ENCODE measurements at places on chromosomes 7 and 10. TPM values are rescaled to one million over a fixed set of nuclear protein-coding genes. Genes with fewer than 3 reads are reported as not detected.

ARHGEF5 gene
- 51.2 TPM for total RNA-seq

- peaks cover 32% of the 10 kb centered on the region for H3K4me1 ChIP-seq
- no peak overlapping the region for H3K27ac ChIP-seq
- peaks cover 27% of the 10 kb centered on the region for H3K36me3 ChIP-seq
Measured at GRCh38 chr10:567869-568268, 121.6 kb downstream of the DIP2C start.

DNA sequence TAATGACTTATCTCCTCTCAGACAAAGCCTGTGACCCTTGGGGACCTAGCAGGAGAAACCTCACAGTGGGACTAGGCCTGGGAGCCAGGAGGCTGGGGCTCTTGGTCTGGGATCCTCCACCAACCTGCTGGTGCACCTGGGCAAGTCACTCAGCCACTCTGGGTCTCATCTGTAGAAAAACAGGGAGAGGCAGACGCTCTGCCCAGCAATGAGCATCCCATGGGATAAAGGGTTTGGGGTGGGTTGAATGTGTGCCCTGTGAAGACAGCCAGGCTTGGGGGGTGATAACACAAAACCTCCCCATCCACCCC is 81.6 kb downstream of the ZMIZ1 start:
- peak overlapping the region; percentile 62 for H3K27ac ChIP-seq
- no peaks in the 10 kb centered on the region for H3K36me3 ChIP-seq
- no peak for DNase-seq
- H3K4me3 ChIP-seq, result no peak overlapping the region

- no peaks in the 10 kb centered on the region for H3K27me3 ChIP-seq
- no peak overlapping the region for H3K27ac ChIP-seq
- no peak for DNase-seq
Measured at GRCh38 chr7:115252461-115252860, 330.6 kb downstream of the MDFIC start.

IGFBP1 gene
- total RNA-seq, result 3.1 TPM

AGR3 gene
- total RNA-seq, result 5.2 TPM

LIPF gene
- total RNA-seq, result 19.6 TPM

OR2A5 gene
- not detected for total RNA-seq

CLCN1 gene
- total RNA-seq, result 0.12 TPM

PAPSS2 gene
- total RNA-seq, result 23.8 TPM

CFAP69 gene
- total RNA-seq, result 4.4 TPM

DNA sequence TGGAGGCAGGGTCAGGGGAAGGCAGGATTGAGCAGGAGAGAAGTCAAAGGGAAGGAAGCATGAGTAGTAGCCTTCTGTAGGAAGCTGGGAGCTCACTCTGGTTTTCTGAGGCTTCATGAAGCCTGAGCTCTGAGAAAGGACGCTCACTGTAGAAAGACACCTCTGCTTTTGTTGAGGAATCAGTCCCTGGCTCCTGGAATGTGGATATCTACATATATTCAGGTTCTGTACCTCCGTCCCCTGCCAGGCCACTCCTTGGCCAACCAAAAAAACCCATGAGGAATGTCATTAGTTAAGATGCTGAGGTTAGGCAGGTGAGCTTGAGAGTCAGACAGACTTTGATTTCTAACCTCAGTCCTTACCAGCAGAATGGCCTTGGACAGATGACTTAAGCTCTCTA is 283.5 kb upstream of the HABP2 start:
- H3K27ac ChIP-seq, result no peak overlapping the region
- no peak for DNase-seq
- H3K27me3 ChIP-seq, result peaks cover under 1% of the 10 kb centered on the region

- H3K4me3 ChIP-seq, result no peak overlapping the region
- H3K27ac ChIP-seq, result no peak overlapping the region
Measured at GRCh38 chr7:150335774-150336112, 5.7 kb downstream of the RARRES2 start.

DNA sequence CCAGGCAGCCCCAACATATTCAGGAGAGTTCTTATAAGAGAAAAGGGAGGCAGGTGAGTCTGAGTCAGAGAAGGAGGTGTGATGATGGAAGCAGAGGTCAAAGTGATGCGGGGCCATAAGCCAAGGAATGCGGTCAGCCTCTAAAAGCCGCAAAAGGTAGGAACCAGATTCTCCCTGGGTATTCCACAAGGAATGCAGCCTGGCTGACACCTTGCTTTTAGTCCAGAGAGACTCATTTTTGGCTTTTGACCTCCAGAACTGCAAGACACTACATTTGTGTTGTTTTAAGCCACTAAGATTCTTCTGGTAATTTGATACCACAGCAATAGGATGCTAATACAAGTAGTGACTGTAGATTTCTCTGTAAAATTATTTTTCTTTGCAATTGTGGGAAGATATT is 151.5 kb upstream of the EEPD1 start:
- no peaks in the 10 kb centered on the region for H3K4me1 ChIP-seq
- DNase-seq, result no peak
- H3K27ac ChIP-seq, result no peak overlapping the region
- H3K4me3 ChIP-seq, result no peak overlapping the region
- no peaks in the 10 kb centered on the region for H3K27me3 ChIP-seq
- no peaks in the 10 kb centered on the region for H3K36me3 ChIP-seq

- peaks cover 23% of the 10 kb centered on the region for H3K36me3 ChIP-seq
- peak overlapping the region; percentile 96 for H3K4me3 ChIP-seq
- no peak for DNase-seq
- H3K27me3 ChIP-seq, result no peaks in the 10 kb centered on the region
Measured at GRCh38 chr7:100102950-100103840, 1.8 kb downstream of the AP4M1 start.

SUV39H2 gene
- 39.7 TPM for total RNA-seq

- no peak for DNase-seq
- no peaks in the 10 kb centered on the region for H3K36me3 ChIP-seq
- peaks cover 23% of the 10 kb centered on the region for H3K27me3 ChIP-seq
- no peak overlapping the region for H3K27ac ChIP-seq
Measured at GRCh38 chr10:114031073-114031972, 12.3 kb upstream of the ADRB1 start.

HOXA1 gene
- total RNA-seq, result 9.5 TPM

C10orf67 gene
- 0.17 TPM for total RNA-seq

- peaks cover 7% of the 10 kb centered on the region for H3K4me1 ChIP-seq
- H3K36me3 ChIP-seq, result no peaks in the 10 kb centered on the region
- H3K27ac ChIP-seq, result no peak overlapping the region
- no peak for DNase-seq
- H3K4me3 ChIP-seq, result no peak overlapping the region
Measured at GRCh38 chr10:17290226-17290625, 62.2 kb downstream of the VIM start.

PLPP4 gene
- total RNA-seq, result 1.3 TPM

- no peak for DNase-seq
- no peak overlapping the region for H3K4me3 ChIP-seq
- no peaks in the 10 kb centered on the region for H3K27me3 ChIP-seq
- no peaks in the 10 kb centered on the region for H3K36me3 ChIP-seq
Measured at GRCh38 chr10:3512263-3512662, 272.7 kb downstream of the KLF6 start.

RALA gene
- total RNA-seq, result 44.1 TPM

GRCh38 chr7:100655908-100656674 is at the start of gene ACTL6B:
TSS of gene ACTL6B (minus strand) at chr7:100656448. CDS start at chr7:100656354, 94 bp downstream.
- H3K27ac ChIP-seq, result no peak within 1 kb of the TSS
- DNase-seq, result peak; percentile 82
- H3K4me3 ChIP-seq, result no peak within 1 kb of the TSS
- H3K27me3 ChIP-seq, result peaks cover 42% of the 10 kb centered on the region
- H3K36me3 ChIP-seq, result no peaks in the 10 kb centered on the region

DNA sequence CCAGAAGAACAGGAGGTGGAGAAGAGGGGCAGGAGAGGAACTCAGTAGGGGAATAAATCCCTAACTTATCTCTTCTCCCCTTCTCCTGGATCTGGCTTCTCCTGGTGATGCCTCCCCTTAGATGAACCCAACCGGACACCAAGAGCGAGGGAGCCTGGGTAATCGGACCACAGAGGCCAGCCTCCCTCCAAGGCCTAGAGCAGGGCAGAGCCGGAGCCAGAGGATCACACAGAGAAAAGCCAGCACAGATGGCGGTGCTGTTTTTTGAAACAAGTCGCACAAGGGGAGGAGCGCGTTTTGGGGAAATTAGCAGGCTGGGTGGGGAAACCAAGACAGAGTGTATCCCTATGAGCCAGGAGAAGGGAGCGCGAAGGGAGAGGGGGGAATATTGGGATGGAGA is 4.9 kb upstream of the SRRM3 start:
- H3K27ac ChIP-seq, result no peak overlapping the region
- H3K4me3 ChIP-seq, result no peak overlapping the region
- H3K27me3 ChIP-seq, result peaks cover 15% of the 10 kb centered on the region

- H3K4me3 ChIP-seq, result peak overlapping the region; percentile 42
- peaks cover 32% of the 10 kb centered on the region for H3K4me1 ChIP-seq
- H3K27me3 ChIP-seq, result peaks cover 4% of the 10 kb centered on the region
- no peaks in the 10 kb centered on the region for H3K36me3 ChIP-seq
- DNase-seq, result no peak
Measured at GRCh38 chr7:68203251-68203650, 1206.6 kb downstream of the TYW1 start.

SPDYE8 gene
- not detected for total RNA-seq

DNA sequence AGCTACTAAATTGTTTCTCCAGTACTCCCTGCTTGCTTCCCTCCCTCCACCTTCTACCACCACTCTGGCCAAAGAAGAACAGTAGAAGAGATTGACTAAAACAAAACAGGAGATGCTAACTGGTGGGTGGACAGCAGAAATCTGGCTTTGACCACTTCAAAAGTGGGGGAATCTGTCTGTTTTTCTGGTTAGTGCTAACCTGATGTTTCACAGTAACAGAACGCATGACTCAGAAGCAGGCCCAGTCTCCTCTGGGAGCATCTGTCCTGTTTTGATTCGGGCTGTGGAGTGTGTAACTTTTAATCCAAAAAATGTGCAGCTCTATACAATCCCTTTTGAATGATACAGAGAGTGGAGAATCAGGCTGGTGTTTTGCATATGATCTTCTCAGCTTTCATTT is 32.7 kb upstream of the ZNF438 start:
- H3K27ac ChIP-seq, result no peak overlapping the region
- H3K36me3 ChIP-seq, result no peaks in the 10 kb centered on the region
- H3K4me1 ChIP-seq, result peaks cover 20% of the 10 kb centered on the region
- H3K4me3 ChIP-seq, result no peak overlapping the region
- peaks cover 3% of the 10 kb centered on the region for H3K27me3 ChIP-seq
- DNase-seq, result no peak

GRCh38 chr7:92115821-92116220 is 18.5 kb downstream of the CYP51A1 start:
- DNase-seq, result no peak
- H3K36me3 ChIP-seq, result peaks cover 45% of the 10 kb centered on the region
- no peak overlapping the region for H3K27ac ChIP-seq

CREB5 gene
- total RNA-seq, result 5.6 TPM

DNA sequence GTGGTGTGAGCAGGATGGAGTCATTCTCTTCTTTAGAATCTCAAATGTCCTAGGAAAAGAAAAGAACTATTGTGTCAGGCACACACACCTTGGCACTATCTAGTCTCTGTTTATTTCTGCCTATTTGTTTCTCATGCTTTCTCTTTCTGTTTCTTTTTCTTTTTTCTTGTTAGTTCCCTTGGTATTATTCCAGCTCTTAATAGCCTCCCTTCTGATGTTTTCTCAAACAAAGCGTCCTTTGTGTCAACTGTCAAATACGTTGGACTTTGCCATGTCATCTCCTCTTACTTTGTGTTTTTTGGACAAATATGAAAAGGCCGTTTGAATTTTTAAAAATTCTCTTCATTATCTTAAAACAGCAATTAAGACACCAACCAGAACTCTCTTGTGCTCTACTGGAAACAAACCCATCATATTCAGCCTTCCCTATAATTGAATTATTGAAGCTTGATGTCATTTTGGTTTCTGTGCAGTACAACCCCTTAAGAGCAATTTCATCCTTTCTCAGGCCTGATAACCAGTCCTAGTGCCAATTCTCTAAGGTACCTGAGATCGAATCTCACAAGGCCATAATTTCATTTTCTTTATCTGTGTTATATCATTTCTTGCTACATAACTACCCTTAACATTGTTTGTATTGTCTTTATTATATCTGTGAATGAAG is 497.8 kb upstream of the NRP1 start:
- no peak for DNase-seq
- H3K4me3 ChIP-seq, result no peak overlapping the region

RBAK gene
- 15.5 TPM for total RNA-seq

GRCh38 chr10:84550756-84551436 is 222.5 kb downstream of the CCSER2 start:
- H3K27me3 ChIP-seq, result peaks cover 36% of the 10 kb centered on the region
- no peak overlapping the region for H3K4me3 ChIP-seq
- DNase-seq, result no peak
- H3K4me1 ChIP-seq, result no peaks in the 10 kb centered on the region

UNCX gene
- total RNA-seq, result 0.48 TPM

SEMA3D gene
- 87.6 TPM for total RNA-seq

LIPK gene
- total RNA-seq, result 3.2 TPM

DNA sequence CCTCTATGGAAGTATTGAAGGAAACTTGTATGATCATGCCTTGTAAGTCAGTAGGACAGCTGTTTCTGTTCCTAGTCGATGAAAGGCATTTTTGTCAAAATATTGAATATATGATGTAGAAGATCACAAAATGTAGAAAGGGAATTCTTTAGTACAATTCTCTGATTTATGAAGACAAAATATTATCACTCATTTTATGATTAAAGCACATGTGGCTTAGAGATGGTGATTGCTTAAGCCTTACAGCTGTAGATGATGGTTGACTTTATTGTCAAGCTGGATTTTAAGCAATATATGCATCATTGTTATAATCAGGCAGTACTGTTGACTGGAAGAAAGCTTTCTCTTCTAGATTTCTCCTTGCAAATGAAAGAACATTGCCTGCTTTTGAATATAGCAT is 26.4 kb downstream of the MXI1 start:
- no peaks in the 10 kb centered on the region for H3K27me3 ChIP-seq
- no peaks in the 10 kb centered on the region for H3K4me1 ChIP-seq
- H3K27ac ChIP-seq, result no peak overlapping the region

- H3K36me3 ChIP-seq, result peaks cover 4% of the 10 kb centered on the region
- no peak overlapping the region for H3K27ac ChIP-seq
- H3K27me3 ChIP-seq, result no peaks in the 10 kb centered on the region
- no peak overlapping the region for H3K4me3 ChIP-seq
Measured at GRCh38 chr10:74929197-74929596, 102.8 kb downstream of the KAT6B start.

DNA sequence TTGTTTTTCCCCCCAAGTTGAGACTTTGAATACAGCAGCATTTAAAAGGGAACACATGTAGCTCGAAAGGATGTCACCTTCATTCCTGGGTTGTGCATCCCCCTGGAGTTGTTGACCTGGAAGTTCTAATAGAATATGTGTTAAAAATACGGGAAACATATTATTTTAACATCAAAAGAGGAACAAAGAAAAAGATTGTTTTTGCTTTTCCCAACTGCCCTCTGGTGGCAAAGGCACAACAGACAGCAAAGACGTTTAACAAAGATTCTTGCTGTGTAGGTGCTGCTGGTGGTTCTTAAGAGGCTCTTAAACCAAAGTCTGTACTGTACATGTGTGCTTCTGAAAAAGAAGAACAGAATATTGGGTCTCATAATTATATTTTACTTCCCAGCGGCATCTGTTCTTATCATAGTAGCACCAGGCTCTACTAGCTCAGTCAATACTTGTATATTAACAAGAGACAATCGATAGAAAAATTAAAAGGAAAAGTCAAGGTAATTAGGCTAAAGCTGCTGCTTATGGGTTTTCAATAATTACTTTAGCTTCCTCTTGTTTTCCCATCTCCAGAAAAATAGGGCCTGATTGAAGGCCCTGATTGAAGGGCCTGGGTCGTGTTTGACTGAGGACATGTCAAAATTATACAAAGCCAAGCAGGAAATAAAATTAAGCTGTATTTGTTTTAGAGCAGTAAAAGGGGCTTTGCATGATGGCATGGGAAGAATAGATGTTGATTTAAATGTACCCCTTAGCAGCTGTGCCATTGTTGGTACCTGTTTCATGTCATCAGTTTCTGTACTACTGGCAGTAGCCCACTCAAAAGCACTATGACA is 384.2 kb upstream of the LRGUK start:
- peaks cover 30% of the 10 kb centered on the region for H3K27me3 ChIP-seq
- no peak for DNase-seq
- peaks cover 4% of the 10 kb centered on the region for H3K4me1 ChIP-seq
- no peak overlapping the region for H3K27ac ChIP-seq

Measured in type B pancreatic cell (in vitro differentiated cells).